ENCODE measurements at places on chromosomes 7 and 10. TPM values are rescaled to one million over a fixed set of nuclear protein-coding genes. Genes with fewer than 3 reads are reported as not detected.

Gene ABCF2
- total RNA-seq, result 46.4 TPM

Gene HGF
- total RNA-seq, result 108 TPM

Gene ASIC3
- total RNA-seq, result 0.17 TPM

Gene BLOC1S2
- total RNA-seq, result 88.8 TPM

Gene CISD1
- total RNA-seq, result 14.4 TPM

Gene NPSR1
- total RNA-seq, result not detected

Gene TFR2
- total RNA-seq, result not detected

Gene PGAM2
- total RNA-seq, result 0.26 TPM

Gene GRID1
- total RNA-seq, result 0.33 TPM

Gene HOXA6
- total RNA-seq, result 3.6 TPM

Gene CYP2C9
- total RNA-seq, result not detected

Gene IQUB
- total RNA-seq, result 0.83 TPM

Gene SPDYE2
- not detected for total RNA-seq

Gene TAS2R4
- total RNA-seq, result 1.5 TPM

Gene GIMAP5
- total RNA-seq, result not detected

All from fibroblast of lung (primary cell).